Fibroblast of skin of left quadriceps (primary cell): ENCODE measurements at places on chromosomes 5 and 9.
A peak's percentile ranks its signal among the peaks of the same experiment; 100 is the strongest.

DNA sequence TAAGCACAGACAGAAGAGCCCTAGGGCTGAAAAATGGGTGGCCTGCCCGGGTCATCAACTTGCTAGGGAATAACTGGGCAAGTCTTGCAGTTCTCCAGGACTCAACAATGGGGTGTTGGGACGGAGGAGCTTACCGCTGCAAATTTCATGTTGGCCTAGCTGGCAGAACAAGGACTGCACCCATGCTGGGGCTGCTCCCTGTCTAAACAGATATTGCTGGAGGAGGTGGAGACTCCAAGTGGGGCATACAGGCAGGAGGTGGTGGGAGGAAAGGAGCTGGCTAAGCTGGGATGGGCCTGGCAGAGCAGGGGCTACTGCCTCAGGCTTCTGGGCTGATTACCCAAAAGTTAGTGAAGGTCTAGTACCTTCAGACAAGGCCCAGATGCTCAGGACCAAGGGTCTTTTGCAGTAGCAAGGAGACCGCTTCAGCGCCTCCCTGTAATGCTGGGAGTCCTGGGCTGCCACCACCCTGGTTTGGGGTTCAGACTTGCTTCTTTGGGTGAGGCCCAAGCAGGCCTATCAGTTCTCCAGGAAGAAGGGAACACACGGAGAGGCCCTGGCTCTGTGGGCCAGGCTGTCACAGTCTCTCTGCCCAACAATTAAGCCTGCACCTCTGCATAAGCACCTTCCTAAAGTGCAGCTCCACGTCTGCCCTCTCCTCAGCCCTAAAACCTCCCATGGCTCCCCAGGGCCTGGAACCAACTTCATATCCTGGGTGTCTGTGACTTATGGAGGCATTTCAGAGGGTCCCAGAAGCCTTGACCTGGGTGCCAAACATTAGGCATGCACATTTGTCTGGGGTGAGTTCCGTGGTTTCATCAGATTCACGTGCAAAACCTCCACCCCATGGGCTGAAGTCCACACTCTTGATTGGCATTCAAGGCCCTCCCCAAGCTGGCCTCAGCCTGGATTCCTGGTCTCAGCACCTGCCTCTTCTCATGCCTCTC lies 24.2 kb upstream of the KIF12 start:
- DNase-seq = no peak

DNA sequence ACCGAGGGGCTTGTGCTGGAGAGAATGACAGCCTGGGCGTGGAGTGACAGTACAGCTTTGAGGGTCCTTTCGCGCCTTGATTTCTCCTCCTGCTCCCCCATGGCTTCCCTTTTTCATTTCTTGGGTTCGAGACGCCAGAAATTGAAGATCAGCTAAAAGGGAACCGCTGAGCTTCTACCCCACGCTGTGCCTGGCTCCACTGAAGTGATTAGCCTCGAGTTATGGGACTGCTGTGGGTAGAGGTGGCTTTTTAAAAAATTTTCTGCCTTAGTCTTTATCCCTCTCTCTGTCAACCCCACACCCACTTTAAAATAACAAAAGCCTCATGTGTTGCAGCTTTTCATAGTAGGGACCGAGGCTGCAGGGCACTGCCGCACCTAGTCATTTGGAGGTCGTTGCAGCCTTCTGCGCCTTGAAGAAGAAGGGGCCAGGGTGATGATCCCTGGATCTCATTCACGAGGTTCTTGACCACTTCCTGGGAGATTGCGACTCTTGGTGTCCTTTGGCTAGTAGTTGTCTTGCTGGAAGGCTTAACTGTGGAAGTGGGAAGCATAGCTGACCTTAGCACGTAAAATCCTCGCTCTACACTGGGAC lies 603 bp downstream of the PPIP5K2 start:
- DNase-seq = no peak

- no peak for DNase-seq
Measured at GRCh38 chr9:13388157-13388556, 108.7 kb upstream of the MPDZ start.

- DNase-seq = no peak
Measured at GRCh38 chr9:84303061-84303460, 37.5 kb downstream of the SLC28A3 start.

DNA sequence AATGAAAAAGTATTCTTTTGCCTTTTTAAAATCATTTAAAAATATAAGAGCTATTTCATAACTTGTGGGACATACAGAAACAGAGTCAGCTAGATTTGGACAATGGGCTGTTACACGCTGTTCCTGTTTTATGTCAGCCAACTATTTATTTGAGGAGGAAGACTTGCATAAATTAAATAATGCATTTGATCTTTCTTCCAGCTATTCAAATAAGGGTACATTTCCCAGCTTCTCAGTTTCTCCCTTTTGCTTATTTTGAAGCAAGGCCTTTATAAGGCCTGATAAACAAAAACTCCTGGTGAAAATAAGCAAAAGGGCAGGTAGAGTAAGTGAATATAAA lies 6.5 kb downstream of the STOM start:
- DNase-seq = no peak

DNA sequence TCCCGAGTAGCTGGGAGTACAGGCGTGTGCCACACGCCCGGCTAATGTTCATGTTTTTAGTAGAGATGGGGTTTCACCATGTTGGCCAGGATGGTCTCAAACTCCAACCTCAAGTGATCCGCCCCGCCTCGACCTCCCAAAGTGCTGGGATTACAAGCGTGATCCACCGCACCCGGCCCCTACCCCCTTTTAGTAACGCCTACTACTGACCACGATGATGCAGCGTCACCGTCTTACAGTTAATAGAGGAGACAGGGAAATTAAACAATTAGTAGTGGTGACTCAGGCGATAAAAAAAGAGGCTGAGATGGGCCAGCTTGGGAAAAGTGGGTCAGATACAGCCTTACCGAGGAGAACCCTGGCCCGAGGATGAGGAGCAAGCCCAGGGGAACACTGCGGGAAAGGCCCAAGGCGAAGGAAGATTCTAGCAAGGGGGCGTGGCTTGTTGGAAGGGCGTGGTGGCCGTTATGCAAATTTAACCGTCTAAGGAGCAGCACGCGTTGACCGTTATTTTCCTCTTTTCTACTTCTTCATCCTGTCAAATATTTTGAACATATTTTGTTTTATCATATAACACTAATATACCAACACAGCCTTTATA lies 1.6 kb upstream of the SETX start:
- no peak for DNase-seq

DNA sequence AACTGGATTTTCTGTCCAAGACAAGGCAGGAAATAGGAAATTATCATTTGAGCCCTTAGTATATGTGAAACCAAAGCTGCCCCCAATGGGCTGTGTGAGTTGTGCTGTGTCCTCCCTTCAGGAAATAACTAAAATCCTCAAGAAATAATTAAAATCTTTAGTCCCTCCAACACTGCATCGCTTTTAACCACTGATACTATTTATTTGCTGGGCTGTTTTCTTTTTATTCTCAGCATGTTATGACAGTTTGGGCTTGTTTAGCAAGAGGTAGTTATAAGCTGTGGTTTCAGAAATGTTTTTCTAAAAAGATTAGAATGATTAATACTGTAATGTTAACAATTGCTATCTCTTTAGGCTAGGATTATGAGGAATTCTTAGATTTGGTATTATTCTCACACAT lies 187.0 kb upstream of the KCNN2 start:
- DNase-seq = no peak

DNA sequence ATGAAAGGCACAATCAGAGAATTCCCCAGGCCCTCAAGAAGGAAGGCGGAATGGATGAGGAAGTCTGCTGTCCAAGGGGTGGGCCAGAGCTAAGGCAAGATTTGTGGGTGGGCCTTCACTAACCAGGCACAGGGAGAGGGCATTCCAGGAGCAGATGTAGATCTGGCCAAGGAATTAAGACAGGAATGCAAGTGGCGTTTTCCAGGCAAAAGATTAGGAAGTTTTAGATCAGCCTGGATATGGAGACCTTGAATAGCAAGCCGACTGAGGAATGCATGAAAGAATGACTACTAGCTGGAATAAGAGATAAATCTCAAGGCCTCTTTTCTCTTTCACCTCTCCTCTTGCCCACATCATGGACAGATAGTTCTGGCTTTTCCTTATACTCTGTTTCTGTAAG lies 68.5 kb downstream of the GHR start:
- DNase-seq = peak; percentile 22

GRCh38 chr5:10625700-10626472 lies 62.0 kb downstream of the ANKRD33B start:
- DNase-seq = no peak

GRCh38 chr9:21591221-21592062 lies 109.3 kb upstream of the IFNE start:
- peak; percentile 92 for DNase-seq

- no peak for DNase-seq
Measured at GRCh38 chr9:37947977-37948376, 44.0 kb upstream of the SLC25A51 start.

GRCh38 chr5:116520771-116521170 lies 53.9 kb downstream of the SEMA6A start:
- no peak for DNase-seq

DNA sequence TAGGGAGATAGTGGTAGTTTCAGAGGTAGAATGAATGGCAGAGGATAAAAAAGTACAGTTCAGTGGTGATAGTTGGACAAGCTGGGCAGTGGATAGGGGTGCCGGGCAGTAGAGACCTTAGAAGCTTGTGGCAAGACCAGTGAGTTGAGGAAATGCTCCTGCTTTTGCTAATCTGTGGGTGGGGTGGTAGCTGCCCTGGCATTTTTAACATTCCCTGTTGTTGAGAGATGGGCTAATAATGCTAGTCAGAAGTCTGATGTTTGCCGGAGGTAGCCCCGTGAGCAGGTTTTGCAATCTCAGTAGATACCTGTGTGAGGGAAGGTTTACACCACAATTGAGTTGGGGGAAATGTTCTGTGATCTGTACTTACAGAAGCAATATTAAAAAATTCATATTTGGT lies 91.1 kb downstream of the TRIO start:
- no peak for DNase-seq

DNA sequence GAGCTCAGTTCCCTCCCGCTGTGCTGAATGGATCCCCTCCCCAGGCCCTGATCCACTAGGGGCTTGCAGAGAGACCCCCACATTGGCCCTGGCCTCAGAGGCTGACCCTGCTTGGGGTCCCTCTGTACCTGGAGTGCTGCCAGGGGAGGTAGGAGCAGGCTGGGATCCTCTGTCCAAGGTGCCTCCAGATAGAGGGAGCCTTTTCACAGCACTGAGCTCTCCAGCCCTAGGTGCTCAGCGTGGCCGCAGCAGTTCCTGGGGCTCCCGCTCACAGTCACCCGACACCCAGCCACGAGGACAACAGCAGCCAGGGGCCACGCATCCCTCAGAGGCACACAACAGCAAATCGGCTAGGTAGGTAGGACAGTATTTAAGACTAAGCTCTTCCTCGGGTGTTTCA lies 62.2 kb upstream of the IRX2 start:
- no peak for DNase-seq

- DNase-seq = no peak
Measured at GRCh38 chr5:36943584-36943983, 67.0 kb downstream of the NIPBL start.

- DNase-seq = no peak
Measured at GRCh38 chr9:96279932-96280331, 22.0 kb downstream of the HSD17B3 start.

DNA sequence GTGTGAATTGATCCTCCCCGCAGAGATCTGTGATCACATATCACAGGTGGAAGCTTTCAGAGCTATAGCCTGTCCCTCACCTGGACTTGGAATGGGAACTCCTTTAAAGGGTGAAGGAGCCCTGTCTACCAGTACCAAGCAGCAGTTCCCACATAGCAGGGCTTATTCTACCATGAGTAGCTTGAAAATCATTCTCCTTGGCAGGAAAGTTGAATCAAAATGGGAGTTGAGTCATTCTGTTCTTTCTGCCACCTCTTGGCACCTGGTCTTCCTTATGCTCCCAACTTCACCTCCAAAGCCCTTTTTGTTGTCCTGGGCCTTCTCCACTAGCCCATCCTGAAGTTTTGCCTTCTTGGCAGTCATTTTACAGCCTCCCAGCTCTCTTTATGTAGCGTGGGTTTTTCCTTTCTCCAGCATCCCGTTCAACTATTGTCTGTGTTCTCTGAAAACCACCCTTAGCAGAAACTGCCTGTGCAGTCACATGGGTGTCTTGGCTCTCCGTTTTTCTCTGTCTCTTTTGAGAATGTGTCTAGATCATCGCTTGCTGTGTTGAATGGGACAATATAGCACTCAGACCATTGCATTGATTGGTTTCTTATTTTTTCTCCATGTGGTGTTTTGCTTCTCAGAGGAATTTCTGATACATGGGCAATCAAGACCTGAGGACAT lies 222.2 kb downstream of the AOPEP start:
- DNase-seq = no peak

DNA sequence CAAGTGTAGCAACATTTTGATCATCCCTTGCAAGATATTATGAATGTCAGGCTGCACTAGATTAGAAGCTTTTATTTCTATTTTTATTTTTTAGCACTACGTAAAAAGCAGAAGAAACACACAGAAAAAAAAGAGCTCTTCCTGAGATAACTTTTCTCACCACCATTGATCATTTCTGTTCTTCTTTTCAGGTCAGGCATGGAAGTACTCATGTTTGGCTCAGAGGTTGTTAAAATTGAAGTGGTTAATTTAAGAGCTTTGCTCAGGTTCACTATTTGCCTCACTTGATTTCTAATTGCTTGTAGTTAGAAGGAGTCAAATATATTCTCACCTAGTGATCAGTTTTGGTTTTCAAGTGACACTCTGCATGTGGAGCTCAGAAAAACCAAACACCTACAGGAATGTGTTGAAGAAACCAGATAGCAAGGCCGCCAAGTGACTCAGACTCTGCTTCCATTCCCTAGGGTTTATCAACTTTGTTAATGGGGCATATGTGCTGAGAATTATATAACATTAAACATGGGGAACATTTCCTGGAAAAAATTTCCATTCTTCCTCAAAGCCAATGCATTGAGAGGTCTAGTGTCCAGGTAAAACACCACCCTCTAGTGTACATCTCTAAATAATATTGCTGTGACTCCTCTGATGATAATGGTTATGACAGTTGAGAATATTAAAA lies 679.8 kb downstream of the CETN3 start:
- no peak for DNase-seq
